IPS DF 6.9 (cell line): ENCODE measurements at places on chromosomes 2 and 18.

GRCh38 chr2:170679607-170680079 is 35.5 kb upstream of the SP5 start:
- DNase-seq, result no peak

DNA sequence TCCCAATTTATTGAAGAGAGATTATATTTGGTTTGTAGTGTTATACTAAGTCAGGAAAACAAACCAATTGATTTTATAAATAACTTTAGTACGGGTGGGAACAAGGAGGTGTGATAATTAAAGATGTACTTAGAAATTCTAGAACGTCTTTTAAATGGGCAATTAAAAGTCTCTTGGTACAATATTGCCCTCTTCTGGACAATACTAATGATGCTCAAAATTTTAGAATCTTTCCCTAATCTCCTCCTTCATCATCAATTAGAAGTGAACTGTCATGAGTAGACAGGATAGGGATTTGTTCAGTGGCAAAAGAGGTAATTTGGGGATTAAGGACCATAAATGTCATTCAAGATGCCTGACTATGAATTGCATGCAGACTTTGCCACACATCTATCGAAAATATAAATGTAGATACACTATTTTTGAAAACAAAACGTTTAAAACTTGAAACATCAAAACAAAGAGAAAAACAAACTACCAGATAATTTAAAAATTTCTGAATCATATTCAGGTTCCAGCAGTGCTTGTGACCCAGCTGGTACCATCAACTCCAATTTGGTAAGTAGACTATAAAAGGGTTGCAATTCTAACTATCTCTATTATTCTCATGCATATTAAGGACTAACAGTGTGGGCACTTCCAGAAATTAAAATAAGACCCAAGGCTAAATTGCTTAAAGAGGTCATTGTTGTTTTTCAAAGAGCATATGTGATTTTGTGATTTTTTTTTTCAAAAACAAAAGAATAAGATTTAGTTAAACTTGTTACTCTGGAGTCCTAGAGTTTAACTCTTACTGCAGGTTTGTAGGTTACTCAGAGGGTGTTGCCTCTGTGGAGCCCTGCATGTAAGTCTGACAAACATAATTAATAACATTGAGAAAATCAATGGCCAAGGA is 123.5 kb downstream of the LAMA3 start:
- no peak for DNase-seq

GRCh38 chr2:2828774-2829368 is 497.8 kb upstream of the MYT1L start:
- no peak for DNase-seq

DNA sequence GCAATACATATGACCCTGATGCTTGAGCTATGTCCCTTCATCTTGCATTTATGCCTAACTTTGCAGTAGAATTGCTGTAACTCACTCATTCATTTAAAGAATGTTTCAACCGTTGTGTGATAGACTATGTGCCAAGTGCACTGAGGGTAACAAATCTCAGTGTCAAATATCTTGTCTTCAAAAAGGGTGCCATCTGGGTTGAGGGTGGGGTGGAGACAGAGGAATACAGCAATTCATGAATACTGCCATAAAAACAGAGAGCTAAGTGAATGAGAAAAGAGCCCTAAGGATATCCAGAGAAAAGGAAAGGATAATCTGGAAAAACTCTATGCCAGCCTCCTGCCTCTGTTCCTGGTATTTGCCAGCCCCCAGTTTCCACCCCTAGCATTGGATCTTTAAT is 1534.4 kb upstream of the PIK3C3 start:
- DNase-seq, result no peak

DNA sequence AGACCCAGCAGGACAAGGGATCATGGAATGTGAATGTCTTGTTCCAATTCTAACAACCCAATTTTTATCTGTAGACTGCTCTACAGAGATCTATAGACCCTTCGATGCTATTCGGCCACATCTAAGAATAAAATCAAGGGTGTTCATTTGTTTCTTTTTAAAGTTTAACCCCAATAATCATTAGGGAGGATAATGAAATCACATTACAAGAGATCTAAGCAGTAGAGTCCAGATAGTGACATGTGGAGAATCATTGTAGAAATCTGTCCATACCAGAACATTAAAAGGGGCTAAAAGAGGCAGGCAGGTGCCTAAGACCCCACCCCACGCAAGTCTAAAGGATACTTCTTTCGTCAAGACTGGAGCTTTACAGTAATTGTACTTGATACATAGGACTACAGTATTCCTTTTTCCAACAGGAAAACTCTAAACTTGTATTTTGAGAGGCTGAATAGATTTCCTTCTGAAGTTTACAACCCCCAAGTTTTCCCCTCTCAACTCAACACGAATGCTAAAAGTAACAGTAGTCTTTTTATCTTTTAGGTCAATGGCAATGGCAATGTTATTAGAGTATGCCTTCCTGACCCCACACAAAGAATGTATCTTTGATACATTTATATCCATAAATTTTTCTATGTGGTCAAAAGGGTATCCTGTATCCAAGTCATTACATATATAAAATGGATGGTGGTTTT is 183.7 kb downstream of the TCF4 start:
- DNase-seq, result no peak

DNA sequence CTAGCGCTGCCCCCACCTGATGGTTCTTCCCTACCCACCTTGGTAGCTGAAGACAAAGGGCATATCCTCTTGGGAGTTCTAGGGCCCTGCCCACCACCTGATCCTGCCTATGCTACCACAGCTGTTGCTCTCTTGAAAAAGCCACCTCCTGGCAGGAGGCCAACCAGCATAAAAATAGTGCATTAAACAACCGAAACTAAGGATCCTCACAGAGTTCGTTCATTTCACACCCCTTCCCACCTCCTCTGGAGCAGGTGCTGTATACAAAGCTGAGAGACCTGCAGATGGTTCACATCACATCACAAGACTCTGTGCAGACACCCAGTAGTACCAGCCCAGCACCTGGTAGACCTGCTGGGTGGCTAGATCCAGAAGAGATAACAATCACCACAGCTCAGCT is 1348.0 kb upstream of the TMEFF2 start:
- DNase-seq, result no peak

GRCh38 chr2:8482432-8482831 is 199.4 kb upstream of the ID2 start:
- DNase-seq, result no peak

GRCh38 chr2:176652300-176653182 is 383.3 kb downstream of the MTX2 start:
- DNase-seq, result no peak

- DNase-seq, result no peak
Measured at GRCh38 chr2:104599787-104600510, 254.0 kb upstream of the POU3F3 start.

GRCh38 chr2:52976143-52976949 is 791.3 kb upstream of the CHAC2 start:
- peak; percentile 16 for DNase-seq

DNA sequence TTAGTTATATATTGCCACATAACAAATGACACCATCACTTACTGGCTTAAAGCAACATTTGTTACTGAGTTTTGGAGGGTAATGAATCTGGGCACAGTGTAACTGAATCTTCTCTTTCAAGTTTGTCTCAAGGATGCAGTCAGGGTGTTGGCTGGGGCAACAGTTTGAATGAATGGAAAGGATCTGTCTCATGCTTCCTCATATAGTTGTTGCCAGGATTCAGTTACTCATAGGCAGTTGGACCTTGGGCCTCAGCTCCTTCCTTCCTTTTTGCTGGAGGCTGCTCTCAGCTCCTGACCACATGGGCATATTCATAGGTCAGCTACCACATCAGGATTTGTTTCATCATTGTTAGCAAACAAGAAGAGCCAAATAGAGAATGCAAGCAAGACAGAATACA is 466.1 kb upstream of the MC4R start:
- DNase-seq, result no peak
